ENCODE measurements at places on chromosomes 6 and 20.
A peak's percentile ranks its signal among the peaks of the same experiment; 100 is the strongest.

GRCh38 chr6:139152892-139153271 is 18.0 kb downstream of the HECA start:
- DNase-seq: peak; percentile 13

GRCh38 chr6:38136547-38136946 is 317.0 kb downstream of the ZFAND3 start:
- DNase-seq: no peak

DNA sequence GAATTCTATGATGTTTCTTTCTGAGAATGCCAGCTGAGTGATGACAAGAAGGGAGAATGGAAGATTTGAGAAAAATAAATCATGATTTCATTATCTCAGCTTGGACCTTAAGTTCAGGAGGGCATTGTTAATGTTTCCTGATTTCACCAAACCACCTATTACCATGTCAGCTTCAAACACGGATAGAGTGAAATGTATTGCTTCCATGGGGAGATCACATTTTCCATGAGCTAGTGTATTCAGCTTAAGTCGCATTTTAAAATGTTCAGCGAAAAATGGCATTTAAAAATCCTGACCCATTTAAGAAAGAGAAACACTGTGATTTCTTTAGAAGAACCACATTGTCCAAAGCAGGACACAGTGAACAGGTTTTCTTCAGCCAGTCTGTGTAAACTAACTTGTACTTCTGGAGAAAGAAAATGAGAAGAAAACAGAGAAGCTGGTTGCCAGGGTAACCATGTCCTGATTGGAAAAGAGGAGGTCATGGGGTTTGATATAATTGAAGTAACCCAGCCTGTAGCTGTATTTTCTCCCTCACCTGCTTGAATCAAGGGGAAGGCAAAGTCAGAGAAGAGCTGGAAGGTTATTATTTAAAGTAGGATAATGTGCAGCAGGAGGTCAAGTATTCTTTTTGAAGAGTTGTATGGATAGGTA is 684.1 kb upstream of the NRSN1 start:
- no peak for DNase-seq

- no peak for DNase-seq
These were observed 28.0 kb upstream of the MCM9 start for GRCh38 chr6:118963003-118963402.

GRCh38 chr20:48901326-48901725 is 20.2 kb upstream of the ARFGEF2 start:
- no peak for DNase-seq

DNA sequence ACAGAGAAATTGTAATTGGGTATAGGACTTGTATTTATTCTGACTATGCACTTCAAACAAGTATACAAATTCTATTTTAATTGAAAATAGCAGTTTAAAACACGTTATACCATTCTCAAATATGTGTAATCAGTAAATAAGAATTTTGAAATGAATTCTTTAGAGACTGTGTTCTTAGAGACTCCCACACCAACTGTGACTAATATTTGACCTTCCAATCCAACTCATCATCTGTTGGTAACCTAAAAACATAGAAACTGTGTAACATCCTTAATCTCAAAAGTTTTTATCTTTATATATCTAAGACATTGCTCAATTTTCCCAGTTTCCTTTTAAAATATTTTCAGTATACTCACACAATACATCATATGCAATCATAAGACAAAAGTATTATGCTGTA is 83.9 kb downstream of the KHDRBS2 start:
- DNase-seq: no peak

DNA sequence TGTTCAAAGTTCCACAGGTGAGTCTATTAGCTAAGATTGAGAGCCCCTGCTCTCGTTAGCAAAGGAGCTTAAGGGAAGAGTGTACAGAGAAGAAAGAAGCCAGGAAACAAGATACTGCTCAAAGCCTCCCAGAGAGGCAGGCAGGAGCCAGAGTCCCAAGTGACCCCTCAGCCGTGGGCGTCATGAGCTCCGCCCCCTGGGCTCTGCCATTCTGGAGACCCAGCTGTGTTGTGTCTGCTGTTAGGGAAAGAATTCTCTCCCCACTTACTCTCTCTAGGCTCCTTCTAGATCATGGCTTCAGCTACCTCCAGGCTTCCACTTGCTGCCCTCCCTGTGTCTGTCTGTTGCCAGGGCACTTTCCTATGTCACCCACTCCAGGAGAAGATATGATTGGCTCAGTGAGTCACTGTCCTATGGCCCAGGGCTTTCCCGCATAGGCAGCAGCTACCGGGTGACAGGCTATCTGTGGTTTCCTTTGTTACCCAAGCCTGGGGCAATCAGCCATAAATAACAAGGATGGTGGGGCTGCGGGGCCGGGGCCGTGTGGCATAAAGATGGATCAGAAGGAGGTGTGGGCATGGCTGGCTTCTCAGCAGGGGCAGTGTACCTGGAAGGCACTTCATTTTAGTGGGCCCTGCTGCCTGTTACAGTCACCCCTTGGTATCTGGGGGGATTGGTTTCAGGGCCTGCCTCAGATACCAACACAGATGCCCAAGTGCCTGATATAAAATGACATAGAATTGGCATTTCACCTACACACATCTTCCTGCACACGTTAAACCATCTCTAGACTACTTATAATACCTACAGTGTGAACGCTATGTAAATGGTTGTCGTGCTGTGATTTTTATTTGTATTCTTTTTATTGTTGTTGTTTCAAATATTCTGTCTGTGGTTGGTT is 118.9 kb downstream of the ARMC2 start:
- DNase-seq: peak; percentile 72

DNA sequence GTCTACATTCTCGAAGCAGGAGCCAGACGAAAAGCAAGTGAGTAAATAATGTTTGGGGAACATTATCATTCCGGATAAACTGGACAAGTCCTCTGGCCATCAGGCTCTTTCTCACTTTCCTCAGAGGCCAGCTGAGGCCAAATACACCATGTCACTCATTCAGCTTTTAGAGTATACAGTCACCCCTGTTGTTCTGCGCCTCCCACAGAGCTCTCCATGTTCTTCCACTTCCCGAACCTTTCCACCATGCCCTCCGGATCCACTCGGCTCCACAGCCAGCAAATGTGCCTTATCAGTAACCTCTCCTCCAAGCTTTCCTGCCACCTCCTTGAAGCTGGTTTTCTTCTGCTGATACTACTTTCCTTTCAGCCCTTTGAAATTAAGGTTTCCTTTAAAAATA is 31.7 kb downstream of the LATS1 start:
- DNase-seq: no peak

DNA sequence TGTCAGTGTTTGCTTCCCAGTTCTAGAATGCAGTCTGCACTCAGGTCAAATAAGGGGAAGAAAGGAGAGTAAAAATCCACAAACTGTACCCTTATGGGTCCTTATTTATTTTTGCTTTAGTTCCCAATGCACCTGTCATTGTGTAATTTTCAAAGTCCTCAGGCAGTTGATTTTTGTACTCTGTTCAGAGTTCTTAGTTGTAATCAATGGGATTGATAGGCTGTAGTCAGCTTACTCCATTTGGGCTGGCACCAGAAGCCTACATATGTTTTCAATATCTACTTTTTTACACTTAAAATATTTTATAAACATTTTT is 18.6 kb downstream of the AIG1 start:
- DNase-seq: no peak

DNA sequence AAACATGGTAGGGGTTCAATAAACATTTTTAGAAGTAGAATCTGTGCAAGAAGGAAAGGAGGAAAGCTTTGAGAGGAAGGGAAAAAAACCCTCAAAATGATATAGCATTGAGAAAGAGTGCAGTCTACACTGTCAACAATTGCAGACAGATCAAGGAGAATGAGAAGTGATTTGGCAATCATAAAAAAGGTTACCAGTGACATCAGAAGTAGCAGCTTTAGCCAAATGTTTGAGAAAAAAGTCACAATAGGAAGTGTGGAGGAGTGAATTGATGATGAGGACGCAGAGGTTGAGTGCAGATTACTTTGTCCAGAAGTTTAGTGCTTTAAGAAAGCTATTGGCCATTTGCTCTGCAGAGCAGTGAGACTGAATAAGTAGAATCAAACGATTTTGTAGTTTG is 155.0 kb downstream of the GJA1 start:
- DNase-seq: no peak

DNA sequence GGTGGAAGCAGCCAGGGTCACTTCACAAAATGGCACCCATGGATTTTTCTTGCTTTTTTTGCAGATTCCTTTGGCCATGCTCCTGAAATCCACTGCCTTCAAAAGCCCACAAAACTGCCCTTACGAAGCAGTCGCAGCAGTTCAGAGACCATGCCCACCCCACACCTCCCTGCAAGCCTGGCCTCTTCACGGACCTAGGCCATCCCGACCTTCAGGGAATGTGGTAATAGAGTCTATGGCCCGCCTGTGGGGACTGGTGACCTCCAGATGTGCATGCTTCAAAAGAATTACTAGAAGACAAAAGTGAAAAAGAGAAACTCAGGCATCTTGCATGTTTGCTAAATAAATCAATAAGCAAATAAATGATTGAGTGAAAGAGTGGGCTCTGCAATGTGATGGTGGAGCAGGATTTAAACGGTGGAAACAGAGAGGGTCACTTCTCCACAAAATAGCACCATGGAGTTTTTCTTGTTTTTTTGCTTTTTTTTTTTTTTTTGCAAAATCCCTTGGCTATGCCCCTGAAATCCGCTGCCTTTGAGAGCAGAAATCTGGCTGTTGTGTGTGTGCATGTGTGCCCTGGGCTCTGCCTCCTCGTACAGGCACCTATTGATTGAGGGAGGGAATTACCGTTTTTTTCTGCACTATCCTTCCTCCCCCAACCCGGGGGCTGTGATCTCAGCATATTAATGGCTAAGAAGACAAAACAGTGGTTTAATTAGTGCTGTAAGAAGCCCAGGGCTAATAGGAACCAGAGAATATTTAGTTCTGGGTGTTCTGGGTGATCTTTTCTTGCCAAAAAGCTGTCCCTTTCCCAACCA is 107.4 kb downstream of the PXDC1 start:
- DNase-seq: no peak

GRCh38 chr6:37047689-37048402 is 42.4 kb downstream of the FGD2 start:
- no peak for DNase-seq

- DNase-seq: no peak
These were observed 63.4 kb downstream of the TXNDC5 start for GRCh38 chr6:7846966-7847818.

DNA sequence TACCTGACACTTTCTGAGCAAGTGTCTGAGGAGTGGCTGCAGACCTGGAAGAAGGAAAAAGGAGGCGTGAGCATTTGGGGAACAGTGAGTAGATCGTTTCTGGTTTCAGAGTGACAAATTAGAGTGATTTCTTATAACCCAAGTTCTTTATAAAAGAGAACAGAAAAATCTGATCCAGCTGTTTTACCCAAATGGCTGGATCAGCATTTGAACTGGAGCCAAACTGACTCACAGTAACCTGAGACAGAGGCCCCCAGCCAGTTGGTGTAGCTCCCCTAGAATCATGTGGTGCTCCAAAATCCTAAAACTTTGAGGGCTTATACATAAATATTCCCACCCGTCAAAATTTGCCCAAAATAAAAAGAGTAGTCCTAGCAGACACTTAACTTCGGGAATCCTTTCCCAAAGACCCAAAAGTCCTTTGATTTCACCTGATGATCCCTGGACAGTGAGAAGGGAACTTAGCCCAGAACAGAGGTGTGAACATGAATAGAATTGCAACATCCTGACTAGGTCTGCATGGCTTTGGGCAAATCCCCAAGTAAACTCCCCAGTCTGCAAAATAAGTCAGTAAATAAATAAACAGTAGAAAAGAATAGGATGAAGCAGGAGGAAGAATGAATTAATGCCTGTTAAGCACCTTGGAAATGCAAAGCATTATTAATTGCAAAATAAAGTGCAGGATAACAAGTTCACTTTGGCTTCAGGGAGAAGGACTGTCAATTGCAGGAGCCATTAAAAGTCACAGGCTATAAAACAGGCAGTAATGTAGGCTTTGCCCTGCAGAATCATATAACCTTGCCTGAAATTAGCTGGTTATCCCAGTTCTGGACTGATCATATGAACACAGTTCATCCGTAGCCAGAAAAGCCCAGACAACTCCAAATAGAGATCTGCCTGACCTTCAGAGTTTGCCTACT is 262.0 kb upstream of the JARID2 start:
- no peak for DNase-seq

- no peak for DNase-seq
These were observed 34.1 kb downstream of the CDYL start for GRCh38 chr6:4809999-4810918.

GRCh38 chr20:64113796-64114355 is 6.5 kb upstream of the NPBWR2 start:
- DNase-seq: no peak

DNA sequence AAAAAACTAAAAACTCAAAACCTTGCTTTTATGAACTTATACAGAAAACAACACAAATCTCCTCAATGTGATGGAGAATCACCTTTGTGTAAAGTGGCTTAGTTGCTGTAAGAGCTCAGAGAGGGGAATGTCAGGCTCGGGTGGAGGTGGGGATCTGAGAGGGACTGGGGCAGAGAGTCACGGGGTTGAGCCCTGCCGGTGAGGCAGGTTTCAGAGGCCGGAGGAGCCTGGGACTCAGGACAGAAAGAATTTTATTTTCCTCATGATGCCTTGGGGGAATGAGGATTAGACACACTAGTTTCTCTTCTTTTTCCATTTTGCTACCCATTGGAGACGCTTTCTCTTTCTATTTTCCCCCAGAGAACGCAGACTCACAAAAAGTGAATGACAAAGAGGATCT is 252.3 kb upstream of the FOXQ1 start:
- no peak for DNase-seq

DNA sequence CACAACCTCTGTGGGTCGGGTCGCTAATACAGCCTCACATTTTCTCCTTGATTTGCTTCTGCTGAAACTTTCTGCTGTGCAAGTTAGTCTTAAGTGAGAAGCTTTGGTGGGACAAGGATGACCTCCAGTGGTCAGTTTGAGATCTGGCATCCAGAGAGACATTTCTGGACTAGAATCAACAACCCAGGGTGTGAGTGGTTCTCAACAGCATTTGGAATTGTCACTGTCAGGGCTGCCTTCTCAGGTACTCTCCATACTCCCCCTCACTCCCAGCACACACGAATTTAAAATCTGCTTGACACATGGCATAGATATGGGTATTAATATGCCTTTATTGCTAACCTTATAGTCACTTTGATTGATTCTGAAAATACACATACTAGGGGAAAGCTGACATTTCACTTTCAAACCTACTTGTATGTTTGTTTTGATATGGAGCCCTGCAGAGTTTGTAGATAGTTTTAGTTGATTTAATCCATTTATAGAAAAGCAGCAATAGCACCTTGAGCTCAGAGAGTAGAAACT is 13.2 kb downstream of the OTOR start:
- peak; percentile 89 for DNase-seq

DNA sequence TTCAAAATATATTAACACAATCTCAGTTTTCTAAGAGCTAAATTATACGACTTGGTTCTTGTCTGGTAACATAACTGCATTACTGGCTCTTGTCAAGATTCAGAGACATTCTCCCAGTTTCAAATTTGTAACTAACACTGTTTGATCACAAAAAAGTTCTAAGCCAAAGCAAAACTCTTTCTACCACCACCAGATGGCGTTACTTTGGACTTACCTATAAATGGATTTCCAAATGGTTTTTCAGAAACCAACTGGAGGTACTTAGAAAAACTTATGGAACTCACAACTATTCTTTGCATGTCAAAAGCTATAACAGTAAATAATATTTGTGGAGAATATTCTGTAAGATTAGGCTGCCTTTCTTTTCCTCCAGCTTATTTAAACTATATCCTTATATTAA is 34.2 kb upstream of the GFRAL start:
- DNase-seq: peak; percentile 52

Measured in NCI-H82 (cell line).